ENCODE measurements at places on chromosomes 13 and 19.

- DNase-seq = no peak
These were observed 1.7 kb upstream of the PLPP2 start for GRCh38 chr19:292951-293350.

GRCh38 chr13:47303626-47304025 lies 406.8 kb upstream of the HTR2A start:
- DNase-seq = no peak

DNA sequence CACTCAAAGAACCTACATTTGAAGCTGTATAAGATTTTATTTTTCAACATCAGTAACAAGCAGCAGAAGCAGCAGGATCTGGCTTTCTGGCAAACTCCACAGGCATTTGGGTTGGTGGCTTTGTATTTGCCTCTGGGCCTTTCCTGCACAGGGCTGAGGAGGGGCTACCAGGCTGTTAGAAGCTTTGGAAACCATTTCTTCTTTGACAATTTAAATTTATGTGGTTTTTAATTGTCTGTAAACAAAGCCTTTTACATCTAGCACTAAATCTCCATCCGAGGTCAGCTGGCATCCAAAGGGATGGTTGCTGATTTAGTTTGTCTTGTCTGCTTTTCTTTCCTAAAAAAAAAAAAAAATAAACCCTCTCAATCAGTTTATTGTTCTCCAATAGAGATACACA lies 127.5 kb upstream of the OBI1 start:
- no peak for DNase-seq

DNA sequence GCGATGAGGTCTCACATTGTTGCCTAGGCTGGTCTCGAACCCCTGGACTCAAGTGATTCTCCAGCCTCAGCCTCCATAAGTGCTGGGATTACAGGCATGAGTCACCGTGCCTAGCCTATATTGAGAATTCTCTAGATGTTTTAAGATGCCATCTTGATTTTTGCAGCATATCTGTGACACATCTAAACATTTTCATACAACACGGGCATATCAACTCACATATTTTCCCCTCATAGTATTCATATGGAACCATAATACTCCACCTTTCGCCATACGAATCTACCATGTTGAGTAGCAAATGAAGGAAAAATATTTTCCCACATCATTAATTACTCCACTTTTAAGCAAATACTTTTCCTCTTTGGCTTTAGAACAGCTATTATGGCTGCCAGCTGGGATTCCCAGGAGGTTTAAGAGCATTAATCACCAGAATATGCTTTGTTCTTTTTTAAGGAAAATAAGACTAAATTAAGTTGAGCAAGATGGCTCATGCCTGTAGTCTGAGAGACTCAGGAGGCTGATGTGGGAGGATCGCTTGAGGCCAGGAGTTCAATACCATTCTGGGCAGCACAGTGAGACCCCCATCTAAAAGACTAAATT lies 56.9 kb upstream of the GTF2F2 start:
- no peak for DNase-seq

DNA sequence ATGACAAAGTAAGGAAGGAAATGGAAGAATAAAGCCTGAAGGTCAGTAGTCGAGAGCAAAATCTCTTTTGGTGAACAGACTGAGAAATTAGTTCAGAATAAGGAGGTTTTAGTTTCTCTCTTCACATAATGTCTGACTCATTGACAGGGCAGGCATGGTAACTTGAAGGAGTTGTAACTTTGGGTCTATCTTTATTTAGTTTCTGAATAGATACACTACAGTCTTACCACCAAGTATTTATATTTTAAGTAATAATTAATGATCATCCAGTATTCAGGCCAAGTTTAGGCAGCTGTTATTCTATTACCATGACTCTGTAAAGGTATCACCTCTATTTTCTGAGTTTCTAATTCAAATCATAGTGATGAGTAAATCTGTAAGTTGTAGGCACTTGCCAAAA lies 219.9 kb downstream of the SPRY2 start:
- DNase-seq = no peak

DNA sequence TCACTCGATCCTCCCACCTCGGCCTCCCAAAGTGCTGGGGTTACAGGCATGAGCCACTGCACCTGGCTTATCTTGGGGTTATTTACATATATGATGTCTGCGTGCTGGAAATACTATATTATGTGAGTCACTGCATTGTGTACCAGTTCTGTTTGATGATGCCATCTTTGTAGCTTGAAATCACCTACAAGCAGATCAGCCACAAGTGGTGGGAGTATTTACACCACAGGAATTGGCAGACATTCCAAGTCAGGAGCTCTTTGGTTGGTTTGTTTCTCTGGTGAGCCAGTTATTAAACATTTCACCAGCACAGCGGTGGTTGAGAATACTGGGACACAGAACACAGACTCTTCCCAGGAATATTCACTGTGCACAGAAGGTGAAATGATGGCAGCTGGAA lies 4.5 kb upstream of the TIMM44 start:
- DNase-seq = no peak

DNA sequence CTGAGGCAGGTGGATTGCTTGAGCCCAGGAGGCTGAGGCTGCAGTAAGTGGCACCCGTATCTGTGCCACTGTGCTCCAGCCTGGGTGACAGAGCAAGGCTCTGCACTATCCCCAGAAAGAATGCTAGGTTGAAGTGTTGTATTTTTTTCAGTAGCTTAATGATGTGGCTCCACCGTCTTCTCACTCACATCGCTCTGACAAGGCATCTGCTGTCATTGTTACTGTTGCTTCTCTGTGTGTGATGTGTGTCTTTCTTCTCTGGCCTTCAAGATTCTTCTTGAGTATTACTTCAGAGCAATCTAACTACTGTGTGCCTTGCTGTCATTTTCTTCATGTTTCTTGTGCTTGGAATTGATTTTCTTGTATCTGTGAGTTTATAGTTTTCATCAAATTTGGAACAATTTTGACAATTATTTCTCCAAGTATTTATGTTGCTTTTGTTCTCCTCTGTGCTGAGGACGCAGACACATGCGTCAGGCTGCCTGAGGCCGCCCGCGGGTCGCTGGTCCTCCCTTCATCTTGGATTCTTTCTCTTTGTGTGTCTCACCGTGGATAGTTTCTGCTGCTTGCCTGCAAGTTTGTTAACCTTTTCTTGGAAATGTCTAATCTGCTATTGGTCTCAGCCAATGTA lies 10.8 kb downstream of the ADPRHL1 start:
- DNase-seq = no peak

GRCh38 chr13:73822668-73823592 lies 311.3 kb downstream of the KLF12 start:
- no peak for DNase-seq

DNA sequence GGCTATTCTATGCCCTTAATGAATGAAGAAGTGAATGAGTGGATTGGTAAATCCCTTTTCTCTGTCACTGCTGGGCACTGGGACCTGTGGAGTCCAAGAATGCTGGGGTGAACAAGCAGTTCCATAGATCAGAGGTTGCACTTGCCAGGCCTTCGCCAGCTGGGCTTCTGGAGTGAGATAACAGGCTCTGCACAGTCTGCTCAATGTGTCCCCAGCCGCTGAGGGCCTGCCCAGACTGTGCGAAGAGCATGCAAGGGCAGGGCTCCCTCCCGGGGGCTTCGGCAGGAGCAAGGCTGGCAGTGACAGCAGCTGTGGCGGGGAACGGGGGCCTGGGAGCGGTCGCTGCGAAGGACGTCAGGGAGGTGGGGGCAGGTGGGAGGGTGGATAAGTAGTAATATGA lies 51.3 kb downstream of the ZNF536 start:
- DNase-seq = no peak

DNA sequence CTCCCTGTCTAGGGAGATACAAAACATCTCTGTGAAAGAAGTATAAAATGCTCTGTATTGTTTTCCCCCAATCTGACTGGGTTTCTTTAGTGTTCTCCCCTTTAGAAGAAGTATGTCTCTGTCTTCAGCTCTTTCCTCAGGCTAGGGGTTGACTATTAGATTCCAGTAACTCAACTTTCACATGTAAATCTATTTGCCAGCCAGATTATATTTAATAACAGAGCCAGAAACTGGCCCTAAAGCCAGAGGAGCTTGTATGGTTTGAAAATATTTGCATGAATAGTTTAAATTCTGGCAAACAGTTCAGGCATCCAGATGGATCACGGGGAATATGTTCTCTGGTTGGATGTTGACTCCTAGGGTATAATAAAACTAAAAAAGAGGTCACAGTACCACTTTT lies 22.3 kb upstream of the CYSLTR2 start:
- DNase-seq = no peak

DNA sequence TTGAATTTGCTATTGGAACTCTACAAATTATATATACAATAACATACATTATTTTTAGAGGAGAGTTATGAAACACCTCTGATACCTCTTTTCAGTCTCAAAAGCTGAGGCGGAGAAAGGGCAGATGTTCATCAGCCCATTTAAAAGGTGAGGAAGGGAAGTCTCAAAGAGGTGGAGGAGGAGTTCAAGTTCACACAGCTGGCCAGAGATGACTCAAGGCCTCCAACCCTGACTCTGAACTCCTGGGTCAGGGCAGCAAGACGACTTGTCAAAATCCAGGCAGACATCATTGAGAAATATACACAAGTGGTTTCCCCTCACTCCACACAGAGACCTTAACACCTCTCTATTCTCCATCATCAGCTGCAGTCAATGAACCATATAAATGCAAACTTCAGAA lies 2.1 kb downstream of the SIAH3 start:
- DNase-seq = no peak

DNA sequence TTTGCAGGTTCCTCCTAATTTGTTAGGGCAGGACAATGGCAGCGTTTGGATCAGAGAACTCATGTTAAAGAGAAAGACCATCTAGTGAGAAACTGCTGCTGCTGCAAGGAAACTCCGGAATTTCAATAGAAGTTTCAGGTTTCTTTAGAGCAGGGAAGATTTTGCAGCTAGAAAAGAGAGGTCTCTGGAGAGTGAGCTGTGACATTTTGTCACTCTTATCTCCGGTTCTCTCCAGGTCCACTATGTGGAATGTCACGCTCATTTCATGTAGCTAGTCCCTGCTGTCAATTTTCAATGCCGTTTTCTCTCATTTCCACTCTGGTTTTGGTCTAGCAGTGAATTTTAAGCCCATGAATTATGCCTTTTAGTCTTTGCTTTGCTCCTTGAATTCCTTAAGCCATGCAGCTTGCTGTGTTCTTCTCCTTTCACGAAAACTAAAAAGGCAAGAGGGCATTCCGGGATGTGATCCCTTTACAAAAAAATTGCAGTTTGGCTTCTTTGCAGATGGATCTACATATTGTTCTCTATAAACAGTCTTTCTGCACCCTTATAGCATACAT lies 46.7 kb upstream of the POSTN start:
- DNase-seq = no peak

GRCh38 chr13:97112446-97113152 lies 109.5 kb upstream of the MBNL2 start:
- DNase-seq = no peak

- DNase-seq = no peak
These were observed 69.9 kb upstream of the KCTD15 start for GRCh38 chr19:33726756-33727155.

- no peak for DNase-seq
These were observed 31.8 kb downstream of the CACNG6 start for GRCh38 chr19:54023191-54023590.

DNA sequence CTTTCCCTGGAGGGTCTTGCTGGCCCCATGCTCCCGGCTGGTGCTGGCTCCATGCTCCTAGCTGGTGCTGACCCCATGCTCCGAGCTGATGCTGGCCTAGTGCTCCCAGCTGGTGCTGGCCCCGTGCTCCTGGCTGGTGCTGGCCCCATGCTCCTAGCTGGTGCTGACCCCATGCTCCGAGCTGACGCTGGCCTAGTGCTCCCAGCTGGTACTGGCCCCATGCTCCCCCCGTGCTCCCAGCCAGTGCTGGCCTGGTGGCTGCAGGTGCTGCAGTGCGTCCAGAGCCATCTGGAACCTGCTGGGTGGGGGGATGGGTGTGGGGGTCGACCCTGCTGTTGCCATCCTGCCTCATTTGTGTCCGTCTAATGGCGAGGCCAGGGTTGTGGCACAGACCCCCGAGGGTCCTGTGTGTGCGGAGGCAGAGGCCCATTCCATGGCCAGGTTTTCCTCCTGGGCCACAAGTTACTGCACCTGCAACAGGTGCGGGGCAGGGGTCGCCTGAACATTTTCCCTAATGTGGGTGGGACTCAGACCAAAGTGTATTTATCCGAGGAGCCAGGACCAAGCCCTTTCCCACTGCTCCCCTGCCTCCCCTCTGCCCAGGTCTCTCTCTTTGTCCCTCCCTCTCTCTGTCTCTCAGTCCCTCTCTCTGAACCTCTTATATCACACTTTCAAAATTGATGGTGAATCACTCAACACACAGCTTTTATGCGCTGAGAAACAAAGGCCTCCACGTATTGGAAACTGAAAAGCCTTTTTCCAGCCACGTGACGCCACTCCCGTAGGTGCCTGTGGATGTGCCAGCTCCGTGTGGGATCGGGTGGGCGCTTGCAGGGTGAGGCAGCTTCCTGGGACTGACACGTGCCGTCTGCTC lies 45.1 kb downstream of the MCF2L start:
- DNase-seq = no peak

DNA sequence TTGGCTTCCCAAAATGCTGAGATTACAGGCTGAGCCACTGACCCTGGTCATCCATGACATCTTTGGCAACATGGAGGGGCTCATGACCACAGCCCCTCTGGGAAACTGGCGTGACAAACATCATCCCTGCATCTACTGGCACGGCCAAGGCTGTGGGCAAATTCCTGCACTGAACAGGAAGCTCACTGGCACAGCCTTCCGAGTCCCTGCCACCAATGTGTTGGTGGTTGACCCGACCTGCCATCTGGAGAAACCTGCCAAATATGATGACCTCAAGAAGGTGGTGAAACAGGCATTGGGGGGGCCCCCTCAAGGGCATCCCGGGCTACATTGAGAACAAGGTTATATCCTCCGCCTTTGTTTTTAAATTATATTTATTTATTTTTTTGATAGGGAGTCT lies 8.9 kb upstream of the ACP5 start:
- DNase-seq = no peak

GRCh38 chr13:29507356-29507755 lies 88.1 kb downstream of the SLC7A1 start:
- no peak for DNase-seq

DNA sequence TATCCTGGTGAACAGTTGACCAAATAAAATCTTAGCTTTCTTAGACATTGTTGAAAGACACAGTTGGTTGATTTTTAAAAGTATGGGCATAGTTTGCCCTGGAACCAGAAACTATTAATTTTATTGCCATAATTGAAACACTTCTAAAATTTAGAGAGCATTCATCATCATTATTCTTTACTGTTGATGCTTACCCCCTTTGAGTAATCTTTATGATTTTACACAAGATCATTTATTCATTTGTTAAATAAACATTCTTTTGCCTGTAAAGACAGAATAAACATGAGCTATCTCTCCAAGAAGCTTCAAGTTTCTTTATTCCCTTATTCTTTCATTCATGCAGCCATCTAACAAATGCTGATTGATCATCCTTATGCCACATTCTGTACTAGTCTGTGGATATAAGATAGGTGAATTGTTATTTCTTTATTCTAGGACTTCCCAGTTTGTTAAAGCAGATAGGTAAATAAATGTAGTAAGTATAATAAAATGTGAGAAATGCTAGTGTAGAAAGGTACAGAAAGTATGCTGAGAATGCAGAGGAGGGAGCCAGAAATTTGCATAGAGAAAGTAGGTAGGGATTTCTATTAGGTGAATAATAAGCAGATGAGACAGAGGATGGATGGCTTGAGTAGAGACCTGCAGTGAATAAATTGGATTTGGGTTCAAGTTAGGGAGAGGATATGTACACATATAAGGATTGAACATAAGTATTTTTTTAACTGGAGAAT lies 8.2 kb downstream of the SERTM1 start:
- DNase-seq = no peak

- DNase-seq = no peak
These were observed 3.7 kb upstream of the SIN3B start for GRCh38 chr19:16825312-16826052.
